ENCODE measurements at places on chromosomes 12 and 14.
A peak's percentile ranks its signal among the peaks of the same experiment; 100 is the strongest.

DNA sequence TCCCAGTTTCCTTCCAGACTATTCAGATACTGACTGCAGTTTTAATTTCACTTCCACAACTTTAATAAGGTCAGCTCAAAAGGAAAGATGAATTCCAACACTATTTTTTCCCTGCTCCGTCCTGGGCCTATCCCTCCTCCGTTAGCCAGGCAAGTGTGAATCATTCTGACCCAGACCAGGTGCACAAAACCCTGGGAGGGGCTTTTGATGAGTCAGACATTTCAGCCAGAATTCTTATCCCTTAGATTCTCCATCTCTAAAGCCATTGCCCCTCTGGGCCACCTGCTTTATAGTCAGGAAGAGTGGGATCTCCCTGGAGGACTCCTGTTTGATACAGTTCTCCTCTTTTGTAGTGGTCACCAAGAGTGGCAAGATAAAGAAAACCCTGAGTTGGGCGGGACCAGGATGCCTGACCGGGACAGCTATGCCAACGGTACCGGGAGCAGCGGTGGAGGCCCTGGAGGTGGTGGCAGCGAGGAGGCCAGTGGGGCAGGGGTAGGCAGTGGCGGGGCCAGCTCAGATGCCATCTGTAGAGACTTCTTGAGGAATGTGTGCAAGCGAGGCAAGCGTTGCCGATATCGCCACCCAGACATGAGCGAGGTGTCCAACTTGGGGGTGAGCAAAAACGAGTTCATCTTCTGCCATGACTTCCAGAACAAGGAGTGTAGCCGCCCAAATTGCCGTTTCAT lies 2.2 kb downstream of the ZC3H10 start:
- no peak for DNase-seq

- DNase-seq: no peak
These were observed 93.9 kb downstream of the SLC16A7 start for GRCh38 chr12:59689776-59690175.

DNA sequence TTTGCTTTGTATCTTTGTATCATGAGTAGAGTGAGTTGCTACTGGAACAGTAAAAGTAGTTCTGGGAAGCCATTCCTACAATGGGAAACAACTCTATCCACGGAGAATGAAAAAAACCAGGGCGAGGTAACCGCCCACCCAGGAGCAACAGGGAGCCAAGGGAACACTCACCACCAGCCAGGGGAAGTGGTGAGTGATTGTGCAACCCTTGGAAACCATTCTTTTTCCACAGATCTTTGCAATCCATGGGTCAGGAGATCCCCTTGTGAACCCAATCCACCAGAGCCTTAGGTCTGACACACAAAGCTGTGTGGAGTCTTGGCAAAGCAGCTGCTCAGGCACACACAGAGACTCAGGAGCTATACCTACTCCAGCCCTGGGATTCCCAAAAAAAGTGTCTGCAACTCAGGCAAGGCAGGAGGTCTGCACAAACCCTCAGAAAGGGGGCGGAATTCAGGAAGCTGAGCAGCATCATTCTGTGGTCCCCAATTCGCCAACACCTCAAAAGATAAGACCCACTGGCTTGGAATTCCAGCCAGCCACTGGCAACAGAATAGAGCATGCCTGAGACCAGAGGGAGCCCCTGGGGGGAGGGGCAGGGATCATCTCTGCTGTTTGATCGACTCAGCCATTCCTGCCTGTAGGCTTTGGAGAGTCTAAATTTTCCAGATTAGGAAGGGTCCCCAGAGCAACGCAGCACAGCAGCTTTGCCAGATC lies 52.1 kb upstream of the PPFIA2 start:
- DNase-seq: peak; percentile 27

GRCh38 chr12:124588751-124589267 lies 21.4 kb upstream of the NCOR2 start:
- no peak for DNase-seq

- no peak for DNase-seq
These were observed 1.9 kb upstream of the DCAF5 start for GRCh38 chr14:69154779-69155178.

- no peak for DNase-seq
These were observed 120.0 kb downstream of the PDE6H start for GRCh38 chr12:15092826-15093225.

DNA sequence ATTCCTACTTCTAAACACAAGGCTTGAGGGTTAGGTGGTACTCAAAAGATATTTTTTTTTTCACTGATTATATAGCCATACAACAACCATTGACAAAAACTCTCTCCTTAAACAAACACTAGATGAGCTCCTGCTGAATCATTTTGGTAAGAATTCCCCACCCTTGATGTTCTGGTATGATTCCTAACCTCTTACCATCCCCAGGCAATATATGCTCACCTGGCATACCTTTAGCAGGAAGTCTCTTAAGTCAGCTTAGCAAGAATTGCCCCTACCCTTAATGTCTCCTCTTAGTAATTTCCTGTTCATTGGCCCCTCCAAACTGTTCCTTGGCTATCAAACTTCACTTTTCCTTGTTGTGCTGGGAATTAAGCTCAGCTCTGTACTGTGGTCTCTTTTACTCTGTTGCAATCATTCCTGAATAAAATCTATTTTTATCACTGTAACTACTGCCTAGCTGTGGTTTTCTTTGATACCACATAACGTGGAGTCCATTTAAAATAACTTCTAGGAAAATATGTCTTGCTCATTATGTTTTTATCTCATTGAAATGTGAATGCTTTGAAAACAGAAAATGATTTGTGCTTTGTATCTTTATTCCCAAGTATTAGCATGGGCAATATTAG lies 712.6 kb downstream of the SLC16A7 start:
- DNase-seq: no peak

- no peak for DNase-seq
These were observed 1178.9 kb downstream of the BCL11B start for GRCh38 chr14:98093111-98093510.

GRCh38 chr14:67999705-68000384 lies 180.3 kb downstream of the RAD51B start:
- DNase-seq: peak; percentile 79

GRCh38 chr12:42039176-42039575 lies 105.5 kb downstream of the GXYLT1 start:
- peak; percentile 36 for DNase-seq

GRCh38 chr14:94748667-94749347 lies 21.1 kb downstream of the GSC start:
- DNase-seq: no peak

- DNase-seq: no peak
These were observed 15.3 kb downstream of the CCDC62 start for GRCh38 chr12:122789637-122790036.

GRCh38 chr14:21279783-21280182 lies at the start of gene RPGRIP1:
Gene RPGRIP1, plus strand, starts transcription at chr14:21280083. Its CDS starts 7,894 bp downstream, at chr14:21287977.
- DNase-seq: no peak

GRCh38 chr12:47236109-47236714 lies 156.5 kb upstream of the AMIGO2 start:
- DNase-seq: peak; percentile 32

- no peak for DNase-seq
These were observed 175.2 kb upstream of the GRIN2B start for GRCh38 chr12:14156606-14157005.

- no peak for DNase-seq
These were observed 13.4 kb upstream of the SNX6 start for GRCh38 chr14:34643361-34643760.

DNA sequence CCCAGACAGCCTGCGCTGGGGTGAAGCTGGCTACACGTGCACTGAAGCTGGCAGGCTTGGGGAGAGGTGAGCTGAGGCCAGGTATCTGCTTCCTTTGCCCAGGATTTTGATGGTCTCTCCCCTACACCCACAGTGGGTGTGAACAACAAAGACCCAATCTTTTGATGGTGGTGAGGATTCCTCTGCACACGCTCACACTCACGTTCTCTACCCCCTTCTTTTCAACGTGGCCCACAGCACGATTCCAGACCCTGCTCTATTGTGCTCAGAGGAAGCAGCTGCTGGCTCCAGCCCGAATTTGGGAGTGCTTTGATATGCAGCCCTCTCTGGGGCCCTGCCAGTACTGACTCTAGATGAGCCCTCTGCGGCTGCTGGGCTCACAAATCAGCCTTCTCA lies 4.9 kb downstream of the CD9 start:
- DNase-seq: no peak

DNA sequence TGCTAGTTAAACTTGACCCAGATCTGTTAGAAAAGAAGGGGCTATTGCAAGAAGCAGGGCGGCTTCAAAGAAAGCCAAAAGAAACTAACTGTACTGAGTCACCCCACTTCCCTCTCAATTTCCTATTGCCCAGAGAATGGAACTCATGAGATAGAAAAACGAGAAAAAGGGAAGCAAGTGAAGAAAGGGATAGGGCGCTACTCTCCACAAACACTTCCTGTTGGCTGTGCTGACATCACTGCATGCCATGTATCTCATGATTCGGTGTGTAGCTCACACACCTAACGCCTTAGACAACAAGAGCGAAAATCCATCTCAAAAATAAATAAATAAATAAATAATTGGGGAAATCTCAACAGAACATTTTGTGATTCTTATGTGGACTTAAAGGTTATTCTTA lies 13.0 kb upstream of the P2RX4 start:
- DNase-seq: no peak

- DNase-seq: no peak
These were observed 84.5 kb downstream of the CCDC88C start for GRCh38 chr14:91332986-91333649.

- no peak for DNase-seq
These were observed 17.1 kb upstream of the DLK1 start for GRCh38 chr14:100709289-100710284.

DNA sequence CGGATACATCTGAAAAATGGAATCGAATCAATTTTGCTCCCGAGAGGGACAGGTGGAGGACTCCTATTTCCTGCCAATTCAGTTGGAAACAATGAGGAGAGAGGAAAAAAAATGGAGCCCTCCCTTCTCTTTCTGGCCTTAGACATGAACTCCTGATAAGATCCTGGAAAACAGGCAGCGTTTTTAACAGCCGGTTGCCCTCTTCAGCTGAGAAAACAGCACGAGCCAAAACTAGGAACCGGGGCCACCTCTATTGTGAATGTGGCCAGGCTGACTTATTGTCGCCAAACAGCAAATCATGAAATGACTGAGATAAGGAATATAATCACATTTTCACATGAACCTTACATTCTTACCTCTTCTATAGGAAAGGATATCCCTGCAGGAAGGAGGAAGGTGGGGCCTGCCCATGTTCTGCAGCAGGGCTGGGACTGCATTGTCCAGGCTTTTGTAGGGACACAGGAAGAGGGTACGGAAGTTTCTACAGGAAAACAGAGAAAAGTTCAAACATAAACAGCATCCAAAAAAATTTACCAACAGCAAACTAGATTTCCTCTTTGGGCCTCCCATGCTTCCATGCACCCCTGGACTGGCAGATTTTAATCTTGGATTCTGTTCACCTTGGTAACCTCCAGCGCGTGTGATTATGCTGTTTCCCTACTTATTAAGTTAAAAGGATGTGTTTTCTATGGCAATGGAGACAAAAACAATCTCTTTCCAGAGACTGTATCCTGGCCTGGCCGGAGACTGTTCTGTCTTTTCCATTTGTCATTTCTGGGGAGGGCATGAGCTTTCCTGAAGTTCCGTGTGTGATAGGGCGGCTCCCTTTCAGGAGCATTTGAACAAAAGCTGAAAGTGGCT lies 29.0 kb upstream of the ELK3 start:
- DNase-seq: no peak

DNA sequence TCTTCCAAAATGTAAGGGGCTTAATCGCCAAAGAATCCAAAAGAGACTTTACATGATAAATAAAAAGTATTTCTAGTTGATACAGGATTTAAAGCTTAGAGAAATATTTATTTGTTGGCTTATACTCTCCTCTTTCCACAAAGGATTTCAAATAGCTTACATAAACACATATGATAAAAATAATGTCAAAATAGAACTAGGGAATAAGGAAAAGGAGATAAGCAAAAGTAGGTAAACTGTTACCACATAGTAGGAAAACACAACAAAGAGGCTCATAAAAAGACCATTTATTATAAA lies 387.0 kb downstream of the EGLN3 start:
- DNase-seq: no peak

DNA sequence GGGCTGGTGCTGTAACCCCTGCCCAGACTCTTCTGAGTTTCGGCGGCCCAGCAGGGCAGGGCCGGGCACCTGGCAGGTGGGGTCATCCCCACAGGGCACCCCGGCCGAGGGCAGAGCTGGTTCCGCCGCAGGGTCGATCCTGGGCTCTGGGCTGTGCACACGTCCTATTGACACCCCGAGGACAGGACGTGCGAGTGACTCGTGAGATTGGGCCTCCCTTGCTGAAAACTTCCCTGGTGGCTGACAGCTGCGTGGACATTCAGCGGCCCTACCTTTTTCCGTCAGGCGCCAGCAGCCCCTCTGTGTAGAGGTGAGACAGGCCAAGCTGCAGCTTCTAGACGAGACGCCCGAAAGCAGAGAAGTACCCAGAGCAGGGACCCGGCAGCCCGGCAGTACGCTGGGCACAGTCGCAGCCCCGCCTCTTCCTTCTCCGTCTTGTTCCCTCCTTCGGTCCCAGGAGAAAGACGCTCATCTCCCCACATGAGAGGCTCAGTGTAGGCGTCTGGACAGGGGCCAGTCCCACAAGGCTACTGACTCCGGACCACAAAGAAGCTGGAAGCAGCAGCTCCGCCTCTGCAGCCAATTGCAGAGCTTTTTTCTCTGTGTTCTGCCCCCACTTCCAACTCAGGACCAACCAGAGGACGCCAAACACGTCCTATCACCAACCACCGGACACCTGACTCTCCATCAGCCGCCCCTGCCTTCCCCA lies at the start of gene LRCOL1:
Gene LRCOL1 (minus strand): TSS at position 532 of the 709 bp plus-strand sequence. CDS start 4,331 bp downstream, outside the sequence.
- DNase-seq: no peak

DNA sequence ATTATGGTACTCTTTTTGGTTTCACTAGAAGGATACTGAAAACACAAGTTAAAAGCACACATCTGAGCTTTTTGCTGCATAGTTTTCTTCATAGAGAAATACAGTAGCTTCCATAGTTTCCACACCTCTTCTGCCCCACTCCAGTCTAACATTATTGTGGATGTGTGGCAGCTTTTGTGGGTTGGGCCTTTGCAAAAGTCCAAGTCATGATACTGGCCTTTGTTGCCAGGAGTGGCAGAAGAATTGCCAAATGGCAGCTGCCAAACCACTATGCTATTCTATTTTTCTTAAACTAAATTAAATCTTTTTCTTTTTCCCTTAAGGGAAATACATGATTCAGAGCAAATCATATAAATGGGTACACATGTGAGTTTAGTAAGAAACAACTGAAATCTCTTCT lies 114.8 kb downstream of the PLEKHA5 start:
- no peak for DNase-seq
